CD4-positive, alpha-beta T cell treated with Interleukin-4 for 1 hour (primary cell): ENCODE measurements at places on chromosomes 4 and X.

GRCh38 chrX:103864886-103865534 is 33.0 kb upstream of the RAB9B start:
- DNase-seq = no peak

DNA sequence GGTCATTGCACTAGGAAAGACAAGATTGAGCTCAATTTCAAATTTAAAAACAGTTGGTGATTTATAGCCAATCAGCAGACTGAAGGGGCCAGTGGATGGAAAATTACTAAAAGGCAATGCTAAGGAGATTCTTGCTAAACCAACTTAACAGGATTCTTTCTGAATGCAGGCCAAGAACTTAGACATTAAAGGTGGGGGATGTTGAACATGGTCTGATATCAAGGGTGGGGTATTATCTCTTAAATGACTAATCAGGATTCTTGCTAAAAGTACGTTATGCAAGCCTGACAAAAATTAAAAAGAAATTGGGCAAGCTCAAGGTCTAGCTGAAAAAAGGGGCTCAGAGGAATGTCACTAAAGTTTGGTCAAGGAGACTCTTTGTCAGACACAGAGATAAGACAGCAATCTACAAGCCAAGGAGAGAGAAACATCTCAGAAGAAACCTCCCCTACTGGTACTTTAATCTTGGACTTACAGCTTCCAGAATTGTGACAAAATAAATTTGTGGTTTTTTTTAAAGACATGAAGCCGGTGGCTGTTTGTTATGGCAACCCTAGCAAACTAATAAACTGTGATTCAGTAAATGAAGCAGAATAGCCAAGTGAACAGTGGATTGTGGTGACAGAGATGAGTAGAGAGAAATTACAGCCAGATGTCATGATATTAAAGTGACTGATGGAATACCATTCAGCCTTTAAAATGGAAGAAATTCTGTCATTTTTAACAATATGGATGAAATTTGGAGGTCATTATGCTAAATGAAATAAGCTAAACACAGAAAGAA is 120.3 kb upstream of the KLHL4 start:
- DNase-seq = no peak

DNA sequence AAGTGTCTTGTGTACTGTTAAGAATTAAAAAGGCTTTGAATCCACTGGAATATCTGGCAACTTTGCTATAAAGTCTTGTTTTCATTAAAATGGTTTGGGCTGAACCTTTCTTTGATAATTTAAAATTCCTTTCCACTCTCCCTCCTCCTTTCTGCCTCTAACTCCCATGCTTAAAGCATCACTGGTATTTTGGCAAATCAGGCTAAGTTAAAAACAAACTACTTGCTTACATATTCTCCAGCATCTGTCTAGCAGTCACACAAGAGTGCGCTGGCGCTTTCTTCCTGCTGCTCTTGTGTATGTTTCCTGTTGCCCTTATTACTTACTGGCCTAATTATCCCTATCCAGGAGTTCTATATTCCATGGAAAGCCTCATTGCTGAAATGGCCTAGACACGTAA is 136.6 kb downstream of the VEGFC start:
- DNase-seq = no peak

DNA sequence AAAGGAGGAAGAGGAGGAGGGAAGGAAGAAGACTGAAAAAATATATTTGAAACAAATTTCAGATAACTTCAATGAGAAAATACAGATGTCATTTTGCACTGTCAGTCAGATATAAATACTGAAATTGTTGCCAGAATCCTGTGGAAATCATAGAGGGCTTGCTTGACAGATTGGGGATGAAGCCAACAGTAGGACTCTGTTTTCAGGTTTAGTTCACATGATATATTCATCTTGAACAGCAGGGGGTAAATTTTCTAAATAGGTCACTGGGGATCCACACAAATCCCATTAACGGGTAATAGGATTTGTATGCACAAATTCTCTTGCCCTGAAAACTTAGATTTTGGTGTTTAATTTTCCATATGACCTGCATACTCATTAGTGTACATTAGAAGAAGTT is 103.3 kb upstream of the PCDH18 start:
- DNase-seq = no peak

DNA sequence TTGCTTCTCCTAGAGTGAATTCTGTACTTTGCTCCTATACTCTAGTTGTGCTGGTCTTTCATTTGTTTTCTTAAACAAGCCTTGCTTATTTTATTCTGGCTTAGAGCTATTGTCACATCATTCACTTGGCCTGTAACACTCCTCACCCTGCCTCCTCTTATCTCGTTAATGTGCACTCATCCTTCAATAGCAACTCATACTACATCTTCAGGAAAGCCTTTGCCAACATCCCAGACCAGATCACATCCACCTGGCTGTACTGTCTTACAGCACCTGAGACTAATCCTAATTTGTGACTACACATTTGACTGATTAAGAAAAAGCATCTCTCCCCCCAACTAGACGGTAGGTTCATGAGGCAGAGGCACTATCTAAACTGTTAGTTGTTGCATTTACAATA is 80.8 kb downstream of the SLC7A11 start:
- DNase-seq = no peak

DNA sequence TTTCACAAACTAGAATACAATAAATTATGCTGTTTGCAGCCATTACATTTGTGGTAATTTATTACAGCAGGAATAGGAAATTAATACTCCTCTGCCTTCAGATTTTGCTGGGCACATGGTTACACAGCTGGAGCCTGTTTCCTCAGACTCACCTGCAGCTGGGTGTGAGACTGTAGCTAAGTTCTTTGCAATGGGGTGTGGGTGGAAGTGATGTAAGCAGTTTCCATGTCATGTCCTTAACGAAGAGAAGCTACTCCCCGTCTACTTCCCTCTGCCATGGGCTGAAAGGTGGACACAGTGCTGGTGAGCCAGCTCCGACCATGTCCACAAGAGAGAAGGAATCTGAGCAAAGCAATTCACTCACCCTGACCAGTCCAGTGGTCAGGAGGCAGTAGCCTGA is 18.2 kb downstream of the SH3KBP1 start:
- DNase-seq = no peak

- no peak for DNase-seq
These were observed 125.3 kb downstream of the SOWAHB start for GRCh38 chr4:76772498-76773106.

DNA sequence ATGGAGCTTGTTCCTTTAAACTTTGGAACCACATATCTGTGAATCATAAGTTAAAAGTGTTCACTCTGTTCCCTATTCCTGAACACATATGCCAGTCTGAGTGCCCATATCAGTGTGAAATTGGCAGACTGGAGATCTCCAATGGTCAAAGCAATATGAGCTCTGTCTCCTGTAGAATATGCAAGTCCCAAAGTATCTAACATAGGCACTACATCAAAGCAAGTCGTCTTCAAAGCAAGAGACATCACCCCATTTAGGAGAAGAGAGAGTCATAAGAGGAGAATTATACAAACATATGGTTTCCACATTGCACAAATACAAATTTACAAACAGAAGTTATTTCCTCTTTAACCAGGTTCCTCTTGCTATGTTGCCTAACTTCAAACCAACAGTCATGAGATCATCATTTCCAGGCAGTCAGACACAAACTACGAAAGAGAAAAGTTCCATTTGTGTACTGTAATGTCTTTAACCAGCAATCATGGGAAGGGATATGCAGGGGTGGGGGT is 9.9 kb upstream of the GK start:
- no peak for DNase-seq

GRCh38 chrX:153776120-153776599 is 4.7 kb upstream of the SRPK3 start:
- no peak for DNase-seq
